ENCODE measurements at places on chromosomes 2 and 18.

- no peak for DNase-seq
These were observed 8.8 kb downstream of the SIX2 start for GRCh38 chr2:45000341-45000901.

DNA sequence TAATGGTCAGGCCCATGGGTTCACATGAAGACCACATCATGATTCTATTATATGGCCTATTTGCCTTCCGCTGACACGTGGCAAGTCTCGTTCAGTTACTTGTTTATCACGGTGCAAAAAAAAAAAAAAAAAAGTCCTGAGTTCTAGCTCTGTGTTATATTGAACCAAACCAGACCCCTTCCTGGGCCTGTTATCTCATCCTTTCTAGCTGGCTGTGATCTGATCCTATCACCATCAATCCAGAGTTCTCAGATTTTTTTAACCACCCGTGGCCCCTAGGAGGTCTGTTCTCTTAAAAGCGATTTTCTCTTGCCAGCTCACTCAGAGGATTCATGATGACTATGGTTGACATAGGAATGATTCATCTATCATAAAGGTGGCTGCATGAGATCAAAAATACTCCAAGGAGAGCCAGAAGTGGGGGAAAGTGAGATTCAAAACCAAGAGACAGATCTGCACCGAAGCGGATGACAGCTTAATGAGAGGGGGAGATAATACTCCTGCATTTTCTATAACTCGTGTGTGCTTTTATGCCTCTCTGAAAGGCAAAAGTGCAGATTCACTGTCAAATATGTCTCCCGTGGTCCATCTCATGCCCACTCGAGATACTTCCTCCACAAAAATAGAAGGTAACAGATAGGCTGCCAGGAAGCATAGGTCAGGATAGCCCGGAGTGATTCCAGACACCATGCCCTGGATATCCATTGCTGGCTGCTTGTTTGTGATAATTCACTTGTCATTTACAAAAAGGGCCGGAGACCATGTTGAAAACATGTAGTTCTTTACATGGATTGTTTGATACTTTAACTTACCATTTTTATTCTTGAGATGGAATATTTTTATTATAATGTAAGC is 505.7 kb upstream of the KLHL29 start:
- no peak for DNase-seq

GRCh38 chr18:5585653-5586052 is 41.9 kb upstream of the EPB41L3 start:
- no peak for DNase-seq

- no peak for DNase-seq
These were observed 10.1 kb upstream of the SULT1C4 start for GRCh38 chr2:108367561-108368175.

DNA sequence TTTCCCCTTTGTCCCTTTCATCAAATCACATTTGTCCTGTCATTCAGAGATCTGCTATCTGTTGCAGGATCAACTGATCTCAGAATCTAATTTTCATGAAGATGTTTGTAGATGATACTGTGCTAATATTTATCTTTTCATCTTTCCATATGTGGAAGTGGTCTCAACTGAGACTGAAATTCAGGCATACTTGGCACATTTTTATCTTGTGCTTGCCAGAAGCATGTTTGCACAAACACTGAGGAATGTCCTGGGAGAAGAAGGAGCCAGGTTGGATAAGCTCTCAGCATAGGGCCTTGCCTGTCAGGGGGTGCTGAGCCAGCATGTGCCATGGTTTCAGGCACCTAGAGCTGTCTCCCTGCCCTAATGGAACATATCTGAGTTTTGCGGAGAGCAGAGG is 24.5 kb upstream of the MMADHC start:
- no peak for DNase-seq
